ENCODE measurements at places on chromosomes 3 and 15.

DNA sequence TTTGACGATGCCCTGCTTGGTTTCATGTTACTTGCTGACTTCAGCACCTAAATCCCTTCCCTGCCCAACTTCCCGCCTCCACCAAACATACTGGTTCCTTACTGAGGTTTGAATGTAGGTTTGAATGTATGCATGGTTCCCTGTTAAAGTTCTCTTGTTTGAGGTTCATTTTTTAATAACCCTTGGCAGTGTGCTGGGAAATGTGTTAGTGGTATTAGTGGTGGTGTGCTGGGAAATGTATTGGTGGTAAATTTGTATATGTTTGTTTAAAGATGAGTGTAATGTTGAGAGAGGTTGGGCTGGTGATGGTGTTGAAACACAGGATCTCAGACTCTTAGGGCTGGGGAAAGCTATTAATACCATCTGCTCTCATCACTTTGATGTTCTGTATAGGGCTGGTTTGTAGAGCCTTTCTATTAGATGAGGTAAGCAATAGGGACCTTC lies 392.7 kb downstream of the PTPRG start:
- DNase-seq, result no peak

DNA sequence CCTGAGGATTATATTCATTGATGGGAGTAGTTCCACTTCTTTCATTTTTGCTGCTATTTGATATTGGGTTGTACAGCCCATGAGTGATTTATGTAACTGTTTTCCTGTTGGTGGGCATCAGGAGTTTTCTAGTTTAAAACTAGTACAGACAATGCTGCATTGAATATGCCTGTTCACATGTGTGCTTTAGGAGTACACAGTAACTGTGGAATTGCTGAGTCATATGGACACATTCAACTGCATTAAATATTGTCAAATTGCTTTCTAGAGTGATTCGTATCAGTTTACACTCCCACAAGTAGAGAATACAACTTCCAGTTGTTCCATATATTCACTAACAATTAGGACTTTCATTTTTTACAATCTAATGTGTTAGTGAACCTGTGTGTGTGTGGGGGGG lies 59.8 kb upstream of the THSD4 start:
- DNase-seq, result no peak

- no peak for DNase-seq
Measured at GRCh38 chr3:84830476-84830875, 128.3 kb upstream of the CADM2 start.

DNA sequence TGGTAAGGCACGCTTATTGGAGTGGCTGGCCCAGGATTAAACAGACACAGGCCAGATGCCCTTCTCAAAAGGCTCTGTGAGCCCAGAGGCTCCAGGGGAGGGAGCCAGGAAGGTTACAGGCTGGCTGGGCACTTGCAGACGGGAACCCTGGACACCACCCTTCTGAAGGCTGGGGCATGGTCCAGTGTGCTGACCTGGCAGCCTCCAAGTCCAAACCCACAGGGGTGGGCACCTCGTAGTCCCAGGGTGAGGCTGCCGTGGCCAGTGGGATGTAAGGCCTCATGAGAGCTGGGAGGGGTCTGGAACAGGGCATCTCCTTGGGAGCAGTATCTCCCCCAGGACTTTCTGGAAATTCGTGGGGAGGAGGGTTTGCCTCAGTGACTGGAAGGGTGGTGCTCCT lies 19.6 kb downstream of the EFCC1 start:
- DNase-seq, result no peak
